Type B pancreatic cell (in vitro differentiated cells): ENCODE measurements at places on chromosomes 4 and X.

DNA sequence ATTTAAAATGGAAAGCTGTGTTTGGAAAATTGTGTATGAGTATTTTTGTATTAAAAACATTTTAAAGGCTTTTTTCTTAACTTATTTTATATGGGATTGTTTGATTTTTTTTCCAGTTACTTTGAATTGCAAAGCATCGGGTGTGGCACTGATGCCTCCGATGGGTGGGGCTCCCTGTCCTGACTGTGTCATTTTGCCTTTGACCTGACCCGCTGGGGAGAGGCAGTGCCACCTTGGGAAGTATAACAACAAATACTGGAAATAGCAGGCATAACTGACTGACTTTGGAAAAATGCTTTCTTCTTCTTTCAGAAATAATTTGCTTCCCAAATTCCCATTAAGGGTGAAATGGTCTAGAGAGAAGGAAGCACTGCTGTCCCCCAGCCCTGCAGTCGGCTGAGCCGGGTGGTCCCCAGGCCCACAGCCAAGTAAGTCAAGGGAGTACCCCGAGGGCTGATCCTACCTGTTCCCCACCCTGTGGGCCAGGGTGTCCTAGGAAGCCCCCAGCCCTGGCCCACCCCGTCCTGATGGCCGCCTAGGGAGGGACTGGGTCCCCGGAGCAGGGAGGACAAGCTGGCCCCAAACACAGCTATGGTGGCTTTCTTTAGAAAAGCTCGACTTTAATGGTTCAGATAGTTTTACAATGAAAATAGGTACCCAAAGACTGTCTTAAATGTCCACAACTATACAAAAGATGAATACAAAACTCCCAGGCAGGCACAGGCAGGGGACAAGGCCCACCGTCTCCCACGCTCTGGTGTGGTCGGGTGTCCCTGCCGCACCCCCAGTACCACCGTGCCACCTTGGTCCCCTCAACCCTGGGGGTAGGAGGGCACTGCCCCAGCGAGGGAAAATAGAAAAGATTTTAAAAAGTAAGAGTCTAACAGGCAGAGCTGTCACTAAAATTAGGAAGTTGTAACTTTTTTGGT lies 26.4 kb downstream of the NELFA start:
- no peak for DNase-seq

DNA sequence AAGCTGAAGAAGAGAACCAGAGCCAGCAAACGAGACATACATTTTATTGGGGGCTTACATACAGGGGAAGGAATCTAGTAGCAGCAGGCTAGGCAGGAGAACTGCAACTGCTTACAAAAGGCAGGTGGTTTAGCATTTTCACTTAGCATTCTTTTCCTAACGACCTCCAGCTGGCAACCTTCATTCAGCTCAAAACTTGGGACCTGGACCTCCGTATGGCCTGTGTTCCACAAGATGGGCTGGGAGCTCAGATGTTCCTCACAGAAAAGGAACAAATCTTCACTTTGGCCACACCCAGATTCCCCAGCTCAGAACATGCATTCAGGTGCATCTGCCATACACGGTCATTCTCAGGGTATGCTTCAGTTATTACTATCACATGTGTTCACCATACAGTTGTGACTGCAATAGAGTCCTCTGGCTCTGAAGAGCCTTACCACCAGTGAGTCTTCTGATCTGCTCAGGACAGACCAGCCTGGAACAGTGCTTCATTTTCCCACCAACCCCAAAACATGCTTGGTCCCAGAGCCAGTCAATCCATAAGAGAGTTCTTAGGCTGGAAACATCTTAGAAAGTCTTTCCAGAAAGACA lies 29.6 kb upstream of the AP1AR start:
- DNase-seq: no peak

- DNase-seq: no peak
Observed at GRCh38 chr4:9938933-9939332, 82.4 kb downstream of the SLC2A9 start.

DNA sequence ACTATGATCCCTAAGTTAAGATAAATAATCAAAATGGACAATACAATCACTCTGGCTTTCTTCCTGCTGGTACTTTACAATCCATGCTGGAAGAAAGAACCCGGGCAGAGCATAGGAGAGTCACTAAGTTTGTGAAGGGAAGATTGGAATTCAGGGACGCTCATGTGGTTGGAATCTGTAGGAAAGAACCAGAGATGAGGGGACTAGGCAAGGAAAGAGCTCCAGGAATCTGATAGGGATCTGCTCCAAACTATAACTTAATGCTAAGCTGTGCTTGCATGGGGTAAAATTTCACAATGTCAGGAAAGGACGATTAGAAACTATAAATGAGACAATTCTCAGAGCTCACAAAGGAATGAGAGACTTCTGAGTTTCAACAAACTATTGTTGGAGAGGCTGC lies 167.5 kb downstream of the ADGRA3 start:
- no peak for DNase-seq

DNA sequence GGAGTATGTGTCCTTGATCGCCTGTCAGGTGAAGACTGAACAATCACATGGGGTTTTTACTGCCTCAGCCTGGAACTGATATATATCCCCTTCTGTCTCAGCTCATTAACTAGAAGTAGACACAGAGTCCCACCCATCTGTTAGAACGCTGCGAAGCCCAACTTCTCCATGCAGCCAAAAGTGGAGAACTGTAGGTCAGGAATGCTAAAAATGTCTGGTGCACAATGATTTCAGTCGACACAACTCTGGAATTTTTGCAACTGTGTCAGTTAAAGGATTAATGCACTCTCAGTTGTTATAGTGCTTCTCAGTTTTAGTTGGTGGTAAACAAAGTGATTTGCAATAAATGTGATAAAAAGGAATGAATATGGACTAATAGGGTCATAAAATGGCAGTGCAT lies 287.2 kb downstream of the INPP4B start:
- DNase-seq: no peak

- no peak for DNase-seq
Observed at GRCh38 chrX:45972636-45973035, 572.6 kb downstream of the ZNF674 start.

- DNase-seq: no peak
Observed at GRCh38 chrX:111098874-111099273, 2.9 kb downstream of the PAK3 start.

- no peak for DNase-seq
Observed at GRCh38 chr4:115145393-115146160, 32.2 kb upstream of the NDST4 start.

DNA sequence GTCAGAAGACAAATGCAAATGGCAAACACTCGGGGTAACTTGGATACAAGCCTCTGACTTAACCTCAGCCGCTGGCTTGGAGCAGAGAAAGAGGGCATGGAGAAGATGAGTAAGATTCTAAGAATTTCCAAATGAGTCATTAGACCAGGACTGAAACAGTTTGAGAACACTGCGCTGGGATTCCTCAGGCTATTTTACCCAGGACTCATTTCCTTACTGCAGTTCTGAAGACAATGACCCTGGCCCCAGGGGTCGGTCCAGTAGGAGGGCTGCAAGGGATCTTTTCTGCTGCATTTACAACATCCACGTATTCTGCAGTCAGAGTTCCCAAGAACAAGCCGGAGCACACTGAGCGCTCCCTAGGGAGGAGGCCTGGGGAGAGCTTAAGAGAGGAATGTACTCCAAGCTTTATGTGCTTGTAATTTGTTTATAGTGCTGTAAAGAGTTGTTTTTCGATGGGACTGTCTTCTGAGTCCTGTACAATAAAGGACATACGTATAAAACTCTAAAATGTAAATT lies 27.3 kb upstream of the SORBS2 start:
- no peak for DNase-seq

GRCh38 chr4:142547974-142548373 lies 298.1 kb downstream of the INPP4B start:
- DNase-seq: no peak

GRCh38 chr4:85127653-85128052 lies 161.2 kb upstream of the WDFY3 start:
- no peak for DNase-seq

DNA sequence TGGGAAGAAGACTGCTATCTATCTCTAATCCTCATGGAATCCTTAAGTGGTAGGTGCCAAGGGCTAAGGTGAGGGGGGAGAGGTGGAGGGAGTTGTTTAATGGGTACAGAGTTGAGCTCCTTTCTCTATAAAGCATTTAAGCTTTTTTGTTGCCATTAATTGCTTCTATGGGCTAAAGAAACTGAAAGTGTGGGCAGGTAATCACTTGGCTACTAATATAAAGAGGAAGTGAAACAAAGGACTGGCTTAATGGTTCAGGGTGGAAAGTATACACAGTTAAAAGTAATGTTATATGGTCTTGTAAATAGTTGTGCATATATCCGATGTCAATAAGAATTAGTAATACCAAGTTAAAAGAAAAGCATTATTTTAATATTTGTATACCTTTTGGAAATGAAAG lies 83.9 kb downstream of the POLA1 start:
- DNase-seq: no peak

GRCh38 chrX:85569686-85570085 lies 190.2 kb upstream of the POF1B start:
- DNase-seq: no peak

DNA sequence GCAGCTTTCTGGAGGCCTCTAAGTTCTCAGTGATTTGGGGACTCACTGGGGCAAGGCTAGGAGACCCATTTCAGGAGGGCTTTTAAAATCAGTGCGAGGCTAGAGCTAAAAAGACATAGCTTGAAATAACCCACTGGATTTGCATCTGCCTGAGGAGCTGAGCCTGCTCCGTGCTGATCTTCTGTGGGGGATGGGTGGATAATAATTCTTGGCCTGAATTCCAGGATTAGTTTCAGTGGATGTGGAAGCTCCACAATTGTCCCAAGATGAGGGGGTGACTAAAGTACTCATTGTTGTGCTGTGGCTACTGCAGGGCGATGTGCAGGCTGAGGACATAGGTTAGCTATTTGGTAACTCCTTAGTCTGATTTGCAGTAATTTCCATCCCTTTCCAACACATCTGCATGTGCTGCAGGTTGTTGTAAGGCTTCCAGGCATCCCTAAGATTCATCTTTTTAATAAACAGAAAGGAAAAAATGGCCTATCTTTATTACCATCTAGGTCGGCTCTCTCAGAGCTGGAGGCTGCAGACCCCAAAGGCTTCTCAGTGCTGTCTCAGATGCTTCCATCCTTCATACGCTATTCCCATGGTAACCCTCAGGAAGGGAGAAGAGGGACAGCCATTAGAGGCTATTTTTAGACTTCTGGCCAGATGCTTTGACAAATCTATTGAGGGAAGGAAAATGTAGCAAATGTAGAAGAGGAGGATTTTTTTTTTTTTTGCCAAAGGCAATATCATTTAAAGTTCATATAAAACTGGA lies 63.4 kb downstream of the GRXCR1 start:
- no peak for DNase-seq

- no peak for DNase-seq
Observed at GRCh38 chr4:46266106-46266505, 123.8 kb downstream of the GABRA2 start.

DNA sequence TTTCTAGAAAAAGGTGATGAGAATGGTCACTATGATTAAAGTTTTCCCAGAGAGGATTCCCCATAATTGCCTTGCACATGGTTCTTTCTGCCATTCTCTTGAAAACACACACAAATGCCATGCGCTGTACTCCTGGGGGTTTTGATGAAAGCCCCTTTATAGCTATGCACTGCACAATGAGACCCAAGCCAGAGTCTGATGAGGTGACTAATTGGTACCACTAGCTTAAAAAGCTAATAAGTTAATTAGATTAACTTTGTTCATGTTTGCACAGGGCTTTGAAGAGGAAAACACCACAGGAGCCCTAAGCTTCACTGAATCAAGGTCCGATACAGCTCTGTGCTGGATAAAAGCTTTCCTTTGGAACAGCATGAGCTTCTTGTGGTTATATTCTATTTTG lies 132.2 kb downstream of the NKX6-1 start:
- DNase-seq: no peak

DNA sequence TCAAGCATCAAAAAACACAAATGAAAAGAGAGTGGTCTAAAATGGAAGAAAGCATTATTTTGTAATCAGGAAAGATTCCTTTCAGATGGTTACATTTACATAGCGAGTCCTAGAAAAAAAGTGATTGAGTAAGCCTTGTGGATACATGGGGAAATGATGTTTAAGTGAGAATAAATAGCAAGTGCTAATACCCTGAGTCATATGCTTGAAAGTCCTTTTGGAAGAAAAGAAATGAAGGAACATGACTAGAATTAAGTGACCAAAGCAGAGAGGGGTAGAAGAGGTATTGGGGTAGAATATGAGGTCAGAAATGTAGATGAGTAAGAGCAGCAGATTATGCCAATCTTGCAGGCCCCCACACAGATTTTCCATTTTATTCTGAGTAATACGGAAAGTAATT lies 814.8 kb upstream of the GRID2 start:
- no peak for DNase-seq

- no peak for DNase-seq
Observed at GRCh38 chrX:11439846-11440245, 146.6 kb downstream of the AMELX start.

GRCh38 chr4:174408841-174409552 lies 113.3 kb downstream of the HPGD start:
- no peak for DNase-seq

DNA sequence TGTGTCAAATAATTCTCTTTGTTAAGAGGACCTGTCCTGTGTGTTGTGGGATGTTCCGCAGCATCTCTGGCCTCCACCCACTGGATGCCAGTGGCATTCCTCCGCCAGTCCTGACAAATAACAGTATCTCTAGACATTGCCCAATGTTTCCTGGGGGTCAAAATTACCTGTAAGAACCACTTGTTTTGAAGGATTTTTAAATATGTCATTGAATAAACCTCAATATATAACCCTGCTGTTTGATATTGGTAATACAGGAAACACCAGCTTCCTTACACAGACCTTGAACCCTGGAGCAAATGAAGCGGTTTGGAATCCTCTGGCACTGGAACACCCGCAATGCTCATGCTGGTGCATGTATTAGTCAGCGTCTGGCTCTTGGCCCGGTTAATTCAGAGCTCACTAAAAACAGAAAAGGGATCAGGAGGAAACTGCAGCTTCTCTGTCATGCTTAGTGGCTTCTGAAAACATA lies 101.3 kb downstream of the TBL1X start:
- no peak for DNase-seq

GRCh38 chr4:188841523-188841922 lies 702.3 kb downstream of the TRIML1 start:
- DNase-seq: no peak

GRCh38 chrX:102650903-102651241 lies 411 bp upstream of the GPRASP1 start:
- DNase-seq: no peak

- DNase-seq: no peak
Observed at GRCh38 chr4:1802151-1802715, 9.1 kb downstream of the FGFR3 start.

- DNase-seq: no peak
Observed at GRCh38 chr4:1570291-1571164, 113.6 kb downstream of the FAM53A start.
